ENCODE measurements at places on chromosomes 4 and X.

GRCh38 chr4:56821381-56822243, at the start of gene SPINK2:
Gene SPINK2 (minus strand): TSS chr4:56821701. CDS start chr4:56821662, 39 bp downstream.
- DNase-seq = no peak

DNA sequence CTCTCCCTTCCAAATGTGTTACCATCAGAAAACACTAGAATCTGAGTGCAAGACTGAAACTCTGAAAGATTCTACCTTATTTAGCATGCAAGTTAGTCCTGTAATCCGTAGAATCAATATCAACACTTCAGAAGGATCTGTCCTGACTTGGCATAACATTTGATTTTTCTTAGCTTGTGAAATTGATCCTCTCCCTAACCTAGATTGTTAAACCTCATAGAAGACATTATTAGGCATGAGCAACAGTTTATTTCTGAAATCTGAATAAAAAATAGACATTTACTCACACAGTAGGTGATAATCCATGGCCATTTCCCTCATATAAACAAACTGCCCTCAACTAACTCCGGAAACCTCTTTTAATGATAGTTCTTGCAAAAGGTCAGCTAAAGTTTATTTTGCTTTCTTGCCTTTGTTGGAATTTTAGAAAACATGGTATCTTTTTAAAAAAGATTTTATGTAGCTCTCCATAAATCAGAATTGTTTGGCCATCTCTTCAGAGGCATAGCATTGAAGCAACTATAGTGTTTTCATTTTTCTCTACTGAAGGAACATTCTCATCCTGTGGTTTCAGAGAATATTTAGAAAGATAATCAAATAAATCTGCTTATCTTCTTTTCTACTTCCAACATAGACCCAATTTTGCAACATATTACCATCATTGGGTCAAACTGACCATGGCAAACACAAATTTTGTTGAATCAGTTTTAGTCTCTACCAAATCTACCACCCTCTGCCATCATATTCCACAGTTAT, 38.5 kb upstream of the PDLIM5 start:
- DNase-seq = no peak

DNA sequence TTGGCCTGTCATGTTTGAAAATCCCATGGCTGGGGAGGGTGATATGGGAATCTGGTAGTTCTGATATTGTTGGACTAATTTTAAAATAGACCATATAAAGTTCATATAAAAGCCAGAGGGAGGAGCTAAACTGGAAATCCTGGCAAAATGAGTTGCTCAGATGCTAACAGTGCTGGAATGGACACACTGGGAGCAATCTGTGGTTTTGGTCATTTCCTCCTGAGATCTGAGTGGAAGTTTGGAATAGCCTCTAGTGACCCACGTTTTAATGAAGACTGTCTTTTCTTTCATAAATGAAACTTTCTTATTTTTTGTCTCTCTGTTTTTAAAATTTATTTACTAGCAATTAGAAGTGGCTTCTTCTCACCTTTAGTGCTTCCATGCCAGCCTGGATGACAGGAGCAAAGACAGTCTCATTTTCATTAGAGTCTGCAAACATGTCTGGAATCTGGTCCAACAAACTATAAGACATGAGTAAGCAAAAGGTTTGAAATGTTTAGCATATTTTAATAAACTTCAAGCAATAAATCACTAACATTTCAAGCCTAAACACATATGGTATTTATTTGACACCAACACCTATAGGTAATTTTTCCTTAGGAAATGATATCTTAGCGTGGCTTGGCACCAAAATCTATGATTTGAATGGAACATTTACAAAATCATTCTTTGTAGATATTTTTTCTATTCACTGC, 66.6 kb downstream of the METTL14 start:
- peak; percentile 81 for DNase-seq

GRCh38 chr4:58191109-58191508, 1080.9 kb upstream of the IGFBP7 start:
- DNase-seq = no peak

DNA sequence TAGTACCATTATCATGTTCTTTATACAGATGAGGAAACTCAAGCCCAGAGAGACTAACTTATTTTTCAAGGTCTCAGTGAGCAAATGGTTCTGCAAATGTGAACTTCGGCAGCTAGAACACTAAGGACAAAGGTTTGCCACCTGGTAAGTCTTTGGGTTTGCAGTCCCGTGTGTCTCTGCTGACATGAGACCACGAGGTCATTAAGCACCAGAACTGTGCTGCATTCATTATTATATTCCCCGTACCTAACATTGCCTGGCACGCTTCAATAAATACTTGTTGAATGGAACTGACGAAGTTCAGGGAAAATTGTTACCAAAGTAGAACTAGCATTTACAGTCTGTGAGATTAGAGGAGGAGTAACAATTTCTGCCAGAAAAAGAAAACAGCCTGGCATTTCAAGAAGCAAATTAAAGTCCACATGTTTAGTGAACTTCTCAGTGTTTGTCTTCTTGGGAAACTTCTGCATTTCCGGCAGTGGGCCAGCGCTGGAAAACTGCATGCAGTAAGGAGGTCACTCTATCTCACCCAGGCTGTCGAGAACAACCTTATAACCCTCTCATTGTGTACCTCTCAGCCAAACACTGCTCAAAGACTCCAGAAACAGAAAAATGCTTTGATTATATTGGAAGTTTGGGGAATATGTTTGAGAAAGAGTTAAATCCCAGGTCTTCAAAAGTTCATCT, 67.4 kb upstream of the CPEB2 start:
- DNase-seq = no peak

DNA sequence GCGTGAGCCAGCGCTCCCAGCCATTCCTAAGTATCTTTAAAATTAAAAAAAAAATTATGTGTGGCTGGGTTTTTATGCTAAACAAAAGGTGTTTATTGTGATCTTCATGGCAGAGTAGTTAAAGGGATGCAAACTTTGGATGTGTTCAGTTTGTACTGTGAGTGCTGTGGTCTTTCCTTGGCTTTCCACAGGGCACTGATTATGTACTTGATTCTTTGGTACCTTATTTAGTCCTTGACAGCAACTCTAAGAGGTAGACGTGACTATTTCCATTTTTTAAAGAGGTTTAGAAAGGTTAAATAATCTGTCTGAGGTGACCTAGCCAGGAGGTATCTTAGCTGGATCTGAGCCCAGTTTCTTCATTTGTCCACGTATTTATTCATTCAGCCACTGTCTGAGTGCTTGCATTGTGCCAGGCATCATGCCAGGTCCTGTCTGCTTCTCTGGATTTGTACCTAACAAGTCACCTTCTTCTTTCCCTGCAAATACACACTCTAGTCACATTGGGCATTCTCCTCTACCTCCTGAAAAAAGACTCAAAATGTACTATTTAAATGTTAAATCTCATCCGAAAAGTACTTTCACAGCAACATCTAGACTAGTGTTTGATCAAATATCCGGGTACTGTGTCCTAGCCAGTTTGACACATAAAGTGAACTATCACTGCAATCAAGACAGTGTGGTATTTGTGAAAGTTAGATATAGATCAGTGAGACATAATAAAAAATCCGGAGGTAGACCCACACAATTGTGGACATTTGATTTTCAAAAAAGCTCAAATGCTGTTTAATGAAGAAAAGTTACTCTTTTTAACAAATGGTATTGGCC, 31.5 kb downstream of the WWC2 start:
- DNase-seq = no peak

DNA sequence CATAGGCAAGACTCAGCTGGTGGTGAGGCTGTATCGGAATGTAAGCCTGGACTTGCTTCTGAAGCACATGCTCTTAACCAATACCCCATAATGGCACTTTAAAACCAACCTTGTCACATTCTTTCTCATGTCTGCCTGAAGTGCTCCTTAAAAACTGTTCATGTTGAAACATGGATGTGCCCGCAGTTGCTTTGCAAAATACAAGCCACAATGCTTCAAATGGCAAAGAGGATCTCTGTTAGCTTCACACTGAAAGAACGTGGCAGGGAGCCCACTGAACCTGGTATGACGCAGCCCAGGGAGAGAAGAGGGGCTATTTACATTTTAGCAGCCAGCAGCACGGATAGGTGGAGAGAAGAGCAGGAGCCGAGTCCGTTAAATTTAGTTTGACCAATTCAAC, 29.3 kb downstream of the SOD3 start:
- no peak for DNase-seq

DNA sequence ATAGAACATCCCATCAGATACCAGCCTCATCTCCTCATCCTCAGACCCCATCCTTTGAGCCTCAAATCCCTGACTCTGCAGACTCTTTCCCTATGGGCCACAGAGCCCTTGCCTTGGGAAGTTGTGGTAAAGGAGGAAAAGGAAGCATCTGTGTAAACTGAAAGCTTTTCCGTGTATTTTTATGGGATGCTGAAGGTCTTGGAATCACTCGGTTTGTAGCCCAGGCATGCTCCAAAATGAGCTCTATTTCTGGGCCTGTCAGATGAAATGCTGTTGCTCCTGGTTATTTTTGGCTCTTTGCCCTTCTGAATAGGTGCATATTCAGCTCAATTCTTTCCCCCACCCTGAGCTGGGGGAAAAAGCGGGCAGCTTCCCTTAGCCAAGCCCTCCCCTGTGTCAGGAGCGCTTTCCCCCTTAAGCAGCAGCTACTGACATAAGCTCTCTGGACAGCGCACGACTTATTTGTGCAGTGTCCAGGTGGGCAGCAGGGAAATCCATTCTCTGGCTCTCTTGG, 5.0 kb upstream of the SEL1L3 start:
- no peak for DNase-seq

DNA sequence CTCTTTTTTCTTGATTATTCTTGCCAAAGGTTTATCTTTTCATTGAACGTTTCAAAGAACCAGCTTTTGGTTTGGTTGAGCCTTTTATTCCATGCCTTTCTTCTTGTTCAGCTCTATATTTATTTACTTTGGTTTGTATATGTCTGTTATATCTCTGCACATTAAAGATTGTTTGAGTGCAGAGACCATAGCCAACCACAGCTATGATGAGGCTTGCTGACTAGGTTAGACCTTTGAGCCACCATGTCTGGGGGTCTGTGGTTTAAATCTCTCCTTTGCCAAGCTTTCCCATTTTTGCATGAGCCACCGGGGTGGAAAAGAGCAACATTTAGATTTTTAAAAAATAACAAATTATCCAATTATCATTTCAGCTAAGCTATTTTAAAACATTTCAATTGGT, 96.1 kb downstream of the NHS start:
- no peak for DNase-seq

Data from LHCN-M2 (cell line).